ENCODE measurements at places on chromosomes 6 and 20. TPM values are rescaled to one million over a fixed set of nuclear protein-coding genes. Genes with fewer than 3 reads are reported as not detected.

DNA sequence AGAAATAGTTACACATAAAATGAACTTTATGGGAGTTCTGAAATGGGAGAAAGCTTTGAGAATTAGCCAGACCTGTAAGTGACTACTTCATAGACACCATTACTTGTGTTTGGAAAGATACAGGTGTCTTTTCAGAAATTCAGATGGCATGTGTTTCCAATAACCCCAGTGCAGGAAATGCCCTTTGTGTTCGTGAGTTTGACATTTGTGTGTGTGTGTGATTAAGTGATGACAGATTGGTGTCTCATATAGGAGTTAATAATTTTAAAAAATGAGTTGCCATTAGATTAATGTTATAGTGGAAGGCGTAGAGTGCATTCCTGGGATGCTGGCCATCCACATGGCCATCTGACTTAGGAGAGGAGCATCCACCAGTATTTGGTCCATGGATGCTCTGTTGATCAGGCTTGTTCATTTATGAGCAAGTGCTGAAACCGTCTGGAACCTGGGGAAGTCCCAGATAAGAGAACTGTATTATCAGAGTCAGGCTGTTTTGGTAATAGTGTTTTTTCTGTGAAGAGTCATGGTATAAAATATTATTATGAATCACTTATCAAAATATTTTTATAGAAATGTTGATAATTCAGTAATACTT, 3.1 kb downstream of the STK4 start:
- DNase-seq, result no peak

DNA sequence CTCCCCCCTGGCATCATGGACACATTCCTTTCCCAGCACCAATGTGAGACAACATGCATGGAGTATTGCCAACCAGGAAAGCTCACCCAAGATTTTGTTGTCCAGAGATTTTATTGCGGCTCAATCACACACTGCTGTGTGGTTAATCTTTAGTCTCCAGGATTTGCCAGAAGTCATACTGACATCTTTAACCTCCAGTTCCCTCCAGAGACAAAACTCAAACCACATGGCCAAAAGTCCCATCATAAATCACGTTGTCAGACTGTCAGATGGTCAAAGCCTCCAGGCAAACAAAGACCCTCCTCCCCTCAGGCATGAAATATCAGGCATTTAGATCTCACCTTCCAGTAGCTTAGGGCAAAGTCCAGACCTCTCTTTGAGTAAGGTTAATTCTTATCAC, 97.3 kb upstream of the OPRM1 start:
- no peak for DNase-seq

Gene FAM110A
- 10.1 TPM for polyA plus RNA-seq

Gene TTPAL
- polyA plus RNA-seq, result 12.1 TPM

DNA sequence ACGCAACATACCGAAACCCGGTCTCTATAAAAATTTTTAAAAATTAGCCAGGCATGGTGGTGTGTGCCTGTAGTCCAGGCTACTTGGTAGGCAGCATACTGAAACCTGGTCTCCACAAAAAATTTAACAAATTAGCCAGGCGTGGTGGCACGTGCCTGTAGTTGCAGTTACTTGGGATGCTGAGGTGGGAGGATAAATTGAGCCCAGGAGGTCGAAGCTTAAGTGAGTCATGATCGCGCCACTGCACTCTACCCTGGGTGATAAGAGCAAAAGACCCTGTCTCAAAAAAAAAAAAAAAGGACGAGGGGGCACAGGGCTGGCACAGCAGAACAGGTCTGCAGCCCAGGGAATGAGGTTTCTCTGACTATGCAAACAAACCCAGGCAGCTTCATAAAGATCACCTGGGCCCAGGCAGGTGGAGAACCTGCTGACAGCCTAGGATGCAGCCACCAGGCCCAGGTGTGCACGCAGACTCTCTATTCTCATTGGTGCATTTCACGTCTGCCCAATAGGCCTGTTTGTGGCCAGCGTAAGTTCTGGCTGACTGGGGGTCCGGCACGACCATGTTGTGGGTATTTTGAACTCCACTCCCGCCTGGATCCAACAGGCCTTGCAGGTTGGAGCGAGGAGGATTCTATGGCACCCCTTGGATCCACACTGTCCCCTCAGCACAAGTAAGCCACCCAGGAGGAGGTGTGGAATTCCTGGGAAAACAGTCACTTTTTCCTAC, 204.5 kb downstream of the PREX1 start:
- DNase-seq, result no peak

Gene TSPO2
- polyA plus RNA-seq, result 0.25 TPM

Data from muscle of arm (tissue), 14 donors.